ENCODE measurements at places on chromosomes 7 and 10. TPM values are rescaled to one million over a fixed set of nuclear protein-coding genes. Genes with fewer than 3 reads are reported as not detected.

ADCK2 gene
- 26.3 TPM for total RNA-seq

DNA sequence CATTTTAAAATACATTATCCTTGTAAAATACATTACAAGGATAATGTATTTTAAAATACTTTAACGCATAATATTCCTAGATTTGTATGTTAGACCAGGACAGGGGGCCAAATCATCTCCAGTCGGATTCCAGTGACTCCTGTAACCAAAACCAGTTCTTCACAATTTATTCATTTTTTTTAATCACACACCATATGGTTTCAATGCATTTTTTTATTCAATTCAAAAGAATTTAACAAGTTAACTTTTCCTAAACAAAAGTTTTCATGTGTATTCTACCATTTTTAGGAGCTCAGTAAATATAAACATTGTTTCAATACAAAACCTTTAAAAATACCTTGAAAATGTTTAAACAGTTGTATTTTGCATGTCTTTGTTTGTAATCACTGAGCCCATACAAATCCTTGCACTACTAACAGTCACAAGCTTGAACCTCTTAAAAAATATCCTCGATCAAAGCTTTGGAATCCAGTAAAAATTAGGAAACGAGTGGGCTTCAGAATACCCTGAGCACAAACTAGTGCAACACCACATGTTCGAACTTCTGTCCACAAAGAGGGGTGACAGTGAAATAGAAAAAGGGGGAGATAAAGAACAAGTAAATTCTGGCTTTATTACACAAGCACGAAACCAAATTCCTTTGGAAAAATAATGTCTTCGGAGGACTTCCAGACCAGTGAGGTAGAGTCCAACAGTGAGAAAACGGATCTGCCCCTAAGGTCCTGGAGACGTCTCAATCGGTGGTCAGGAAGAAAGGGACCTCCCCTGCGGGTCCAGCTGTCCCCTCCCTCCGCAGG lies 1.6 kb downstream of the CCDC71L start:
- no peak for DNase-seq

DNA sequence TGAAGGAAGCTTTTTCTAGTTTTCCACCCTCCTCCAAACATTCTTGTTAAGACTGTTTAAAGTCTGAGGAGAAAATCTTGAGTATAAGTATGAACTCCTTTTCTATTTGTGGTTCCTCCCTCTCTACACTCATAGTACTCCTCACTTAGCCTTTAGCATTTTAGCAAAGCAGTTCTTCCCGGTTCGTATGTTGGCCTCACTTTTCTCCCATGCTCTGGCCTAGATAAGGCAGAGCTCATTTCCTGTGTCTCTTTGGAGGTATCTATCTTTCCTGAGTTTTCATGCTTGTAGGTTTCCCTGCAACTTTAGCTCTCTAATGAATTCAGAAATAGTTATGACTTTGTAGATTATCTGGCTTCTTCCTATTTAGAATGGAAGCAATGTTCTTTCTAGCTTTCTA lies 5.9 kb upstream of the OR2F1 start:
- no peak for DNase-seq

CYP26C1 gene
- not detected for total RNA-seq

DNA sequence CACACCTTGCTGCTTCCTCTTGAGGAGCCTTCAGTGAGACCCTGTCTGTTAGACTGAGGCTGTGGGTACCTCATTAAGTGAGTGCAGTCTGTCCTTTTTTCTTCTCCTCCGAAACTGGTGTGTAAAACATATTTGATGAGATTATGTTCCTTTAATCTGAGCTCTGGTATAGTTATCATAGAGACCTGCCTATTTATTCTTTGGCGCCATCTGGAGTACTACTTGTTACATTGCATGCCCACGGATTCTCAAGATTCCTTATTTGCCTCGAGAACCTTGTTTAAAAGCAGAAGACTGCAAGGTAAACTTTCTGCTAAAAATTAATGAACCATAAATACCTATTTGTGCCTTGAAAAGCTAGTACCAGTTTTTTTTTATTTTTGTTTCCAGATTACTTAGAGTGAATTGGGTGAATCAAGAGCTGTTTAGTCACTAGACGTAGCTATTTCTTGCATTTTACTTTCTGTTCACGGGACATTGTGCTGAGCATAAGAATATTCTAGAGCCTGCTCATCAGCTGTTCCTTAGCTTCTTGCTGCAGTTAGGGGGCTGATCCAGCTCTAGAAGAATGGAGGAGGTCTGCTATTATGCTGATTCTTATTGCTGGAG lies 16.9 kb upstream of the STMP1 start:
- peak; percentile 43 for DNase-seq

DNA sequence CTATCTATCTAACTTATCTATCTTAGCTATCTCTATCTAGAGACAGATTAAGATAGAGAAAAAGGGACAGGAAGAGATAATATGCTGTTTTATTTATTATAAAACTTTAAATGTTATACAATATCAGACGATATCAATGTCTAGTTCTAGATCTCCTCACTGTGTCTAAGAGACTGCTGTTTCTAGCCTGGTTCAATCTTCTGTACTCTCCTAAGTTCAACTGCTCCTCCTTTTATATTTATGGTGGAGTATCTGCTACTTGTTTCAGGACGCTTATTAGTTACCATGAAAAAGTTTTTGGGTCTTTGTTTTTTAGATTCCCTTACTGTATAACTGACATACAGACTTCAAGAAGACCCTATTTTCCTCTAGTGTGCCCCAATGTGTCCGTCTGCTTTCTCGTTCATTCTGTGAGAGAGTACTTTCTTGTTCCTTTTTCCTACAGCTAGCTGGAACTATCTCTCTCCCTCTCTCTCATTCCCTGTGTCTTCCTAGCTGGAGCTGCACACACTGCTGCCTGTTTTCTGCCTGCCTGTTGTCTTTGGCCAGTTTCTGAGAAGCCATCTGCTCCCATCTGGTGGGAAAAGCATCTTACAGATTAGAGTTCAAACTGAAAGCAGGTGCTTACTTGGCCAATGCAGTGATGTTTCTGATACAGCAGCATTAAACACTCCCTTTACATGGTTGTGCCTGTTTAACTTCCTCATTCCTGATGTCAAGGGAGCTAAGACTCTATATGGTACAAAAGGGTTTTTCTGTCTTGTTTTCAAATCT lies 49.4 kb upstream of the ARL4A start:
- peak; percentile 61 for DNase-seq

DNA sequence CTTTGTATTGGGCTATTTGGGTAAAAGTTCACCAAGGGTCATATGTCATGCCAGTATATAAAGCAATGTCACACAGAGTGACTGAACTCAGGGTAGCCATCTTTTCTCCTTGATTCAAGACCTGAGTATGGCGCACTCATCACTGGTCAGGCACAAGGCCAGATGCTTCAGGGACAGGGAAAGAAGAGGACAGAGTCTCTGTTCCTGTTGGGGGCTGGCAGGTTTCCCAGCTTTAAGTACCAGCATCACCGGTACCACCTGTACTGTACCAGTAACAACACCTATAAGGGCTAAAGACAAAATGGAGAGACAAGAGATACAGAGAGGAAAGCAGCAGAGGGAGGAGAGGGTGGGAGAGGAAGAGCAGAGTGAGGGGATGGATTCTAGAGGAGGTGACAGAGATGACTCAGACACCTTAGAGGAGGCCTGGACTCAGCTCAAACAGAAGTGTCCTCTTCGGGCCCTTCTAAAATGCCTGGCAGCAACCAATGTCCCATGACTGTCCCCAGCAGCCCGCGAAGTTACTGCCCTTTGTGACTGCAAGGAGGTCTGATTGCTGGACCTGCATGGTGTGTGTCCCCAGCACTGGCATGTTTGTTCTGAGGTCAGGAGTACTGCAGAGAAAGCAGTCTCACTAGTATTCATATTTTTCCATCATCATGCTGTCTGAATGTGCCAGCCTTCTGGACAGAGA lies 191.3 kb downstream of the MYOF start:
- DNase-seq = peak; percentile 6

- no peak for DNase-seq
Observed at GRCh38 chr7:152200395-152200794, 174.9 kb downstream of the GALNT11 start.

GRCh38 chr10:4804465-4804864 lies 21.5 kb upstream of the AKR1E2 start:
- no peak for DNase-seq

DNA sequence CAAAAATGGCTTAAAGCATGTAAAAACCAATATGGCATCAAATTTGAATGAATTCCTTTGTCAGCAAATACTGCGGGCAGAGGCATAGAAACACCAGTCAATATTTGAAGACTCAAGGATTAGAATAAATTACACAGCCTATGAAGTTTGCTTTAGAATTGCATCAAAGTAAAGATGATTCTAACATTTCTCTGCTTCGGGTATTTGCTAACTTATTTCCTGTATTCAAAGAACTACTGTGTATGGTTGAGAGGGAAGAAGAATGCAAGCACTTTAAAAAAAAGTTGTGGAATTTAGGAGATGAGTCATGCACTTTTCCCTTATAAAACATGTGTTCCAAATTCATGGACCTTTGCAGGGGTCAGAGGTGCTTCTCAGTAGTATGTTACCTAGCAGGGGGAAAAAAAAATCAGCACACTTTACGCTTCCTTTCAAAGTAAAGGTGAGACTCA lies 90.1 kb downstream of the PIP4K2A start:
- no peak for DNase-seq

DNA sequence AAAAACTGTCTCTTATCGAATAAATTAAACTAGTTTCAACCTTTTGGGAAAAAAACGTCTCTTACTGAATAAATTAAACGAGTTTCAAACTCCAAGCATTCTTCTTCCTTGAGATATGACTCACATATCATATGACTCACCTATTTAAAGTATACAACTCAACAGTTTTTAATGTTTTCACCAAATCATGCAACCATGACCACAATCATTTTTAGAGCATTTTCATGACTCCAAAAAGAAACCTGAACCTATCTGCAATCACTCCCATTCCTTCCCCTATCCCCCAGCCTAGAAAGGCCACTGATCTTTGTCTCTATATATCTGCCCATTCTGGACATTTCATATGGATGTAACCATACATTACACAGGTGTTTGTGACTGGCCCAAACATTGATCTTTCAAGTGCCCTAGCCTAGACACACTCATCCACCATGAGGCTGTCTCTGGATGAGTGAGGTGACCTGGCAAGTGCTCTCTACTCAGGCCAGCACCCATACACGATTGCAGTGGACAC lies 115.3 kb downstream of the PIP4K2A start:
- no peak for DNase-seq

DNA sequence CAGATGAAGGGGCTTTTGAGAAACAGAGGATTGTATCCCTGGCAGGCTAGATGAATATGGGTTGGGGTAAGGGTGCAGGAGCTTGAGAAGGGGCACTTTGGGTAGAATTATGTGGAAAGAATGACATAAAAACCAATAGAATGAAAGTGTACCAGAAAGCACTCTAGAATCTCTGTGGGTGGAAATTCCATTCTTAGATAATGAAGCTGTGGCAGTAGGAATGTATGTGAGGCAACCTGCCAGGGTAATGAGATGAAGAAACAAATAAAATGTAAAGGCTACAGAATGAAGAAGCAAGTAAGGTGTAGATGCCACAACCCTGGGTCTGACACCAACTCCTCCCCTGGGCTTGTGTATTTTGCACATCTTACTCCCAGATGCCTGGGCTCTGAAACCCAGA lies 16.8 kb downstream of the NOBOX start:
- DNase-seq = no peak

DNA sequence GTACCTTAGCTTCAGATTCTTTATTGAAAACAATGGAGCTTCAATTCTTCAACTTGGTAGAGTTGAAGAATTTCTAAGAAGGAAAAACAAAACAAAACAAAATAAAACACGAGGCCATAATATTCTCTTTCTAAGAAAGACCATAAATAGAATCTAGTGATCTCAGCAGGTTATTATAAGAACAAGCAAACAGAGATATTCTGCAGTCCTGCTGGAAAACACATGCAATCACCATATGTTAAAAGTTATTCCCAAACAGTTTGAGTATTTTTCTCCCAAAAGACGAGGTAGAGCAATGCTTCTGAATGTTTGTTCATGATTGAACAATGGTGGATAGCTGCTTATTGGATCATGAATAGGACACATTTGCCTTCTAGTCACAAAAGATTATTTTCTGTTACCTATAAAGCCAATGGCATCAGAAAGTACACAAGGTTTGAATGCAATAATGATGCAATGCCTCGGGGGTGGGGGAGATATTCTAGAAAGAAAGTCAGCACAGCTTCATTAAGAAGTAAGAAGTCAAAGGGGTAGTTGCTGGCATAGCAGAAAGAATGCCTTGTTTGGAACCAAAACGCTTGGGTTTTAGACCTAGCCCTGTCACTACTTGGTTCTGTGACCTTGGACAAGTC lies 59.3 kb downstream of the CREB3L2 start:
- DNase-seq = no peak

VGF gene
- total RNA-seq = 148 TPM

MMS19 gene
- total RNA-seq = 67.8 TPM

GRCh38 chr10:92405419-92405924 lies 114.5 kb downstream of the MARCHF5 start:
- DNase-seq = no peak

- DNase-seq = no peak
Observed at GRCh38 chr10:27485986-27486385, 18.1 kb upstream of the RAB18 start.

DNA sequence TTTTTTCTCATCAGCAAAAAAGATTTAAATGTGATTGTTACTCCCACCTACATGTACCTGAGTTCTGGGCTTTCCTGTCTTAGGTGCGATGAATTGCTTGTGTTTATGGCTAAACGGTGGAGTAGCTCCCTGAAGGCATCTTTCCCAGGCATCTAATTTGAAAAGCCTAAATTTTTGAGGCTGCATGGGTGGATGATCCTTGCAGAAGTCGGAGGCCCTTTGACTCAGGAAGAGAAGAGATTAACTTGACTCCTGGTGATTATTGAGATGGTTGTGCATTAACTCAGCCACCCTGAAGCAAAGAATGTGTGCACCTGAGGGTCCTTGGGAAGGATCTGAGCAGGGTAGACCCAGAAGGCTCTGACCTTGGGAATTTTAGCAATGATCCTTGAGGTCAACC lies 155.6 kb upstream of the SEMA3C start:
- DNase-seq = no peak

DYDC2 gene
- total RNA-seq = not detected

DNA sequence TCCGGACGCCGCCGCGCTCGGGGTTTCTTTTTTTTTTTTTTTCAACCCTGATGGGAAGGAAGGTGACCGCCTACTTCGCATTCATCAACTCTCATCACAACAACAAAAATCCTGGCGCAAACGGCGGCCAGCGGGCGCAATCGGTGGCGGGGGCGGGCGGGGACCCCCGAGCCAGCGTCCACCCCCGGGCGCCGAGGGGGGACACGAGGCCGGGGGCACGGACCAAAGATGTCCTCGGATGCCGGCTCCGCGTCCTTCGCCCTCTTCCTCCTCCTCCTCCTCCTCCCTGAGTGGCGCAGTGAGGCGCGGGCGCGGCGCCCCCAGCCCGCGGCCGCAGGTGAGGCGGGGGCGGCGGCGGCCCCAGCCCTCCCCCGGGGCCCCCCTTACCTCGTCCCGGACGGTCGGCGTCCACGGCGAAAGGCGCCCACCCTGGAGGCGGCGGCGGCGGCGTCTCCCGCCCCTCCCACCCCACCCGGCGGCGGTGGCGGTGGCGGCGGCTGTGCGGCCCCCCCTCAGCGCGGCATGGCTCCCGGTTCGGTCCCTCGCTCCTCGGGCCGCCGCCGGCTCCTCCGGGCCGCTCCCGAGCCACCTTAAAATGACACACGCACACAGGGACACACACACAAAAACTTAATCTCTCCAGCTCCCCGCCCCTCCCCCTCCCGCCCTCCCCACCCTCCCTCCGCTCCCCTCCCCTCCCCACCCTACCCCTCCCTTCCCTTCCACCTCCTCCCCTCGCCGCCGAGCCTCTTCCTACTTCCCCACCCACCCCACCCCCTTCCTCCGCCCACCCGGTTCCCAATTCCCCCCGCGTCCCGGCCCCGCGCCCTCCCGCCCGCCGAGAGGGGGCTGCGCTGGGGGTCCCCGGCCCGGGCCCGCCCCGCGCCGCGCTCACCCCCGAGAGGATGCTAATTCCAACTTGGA lies at the start of gene CTBP2:
Gene CTBP2, minus strand, starts transcription at position 632 of the 924 bp plus-strand sequence.
- DNase-seq = peak; percentile 63
